ENCODE measurements at places on chromosomes 11 and 22. TPM values are rescaled to one million over a fixed set of nuclear protein-coding genes. Genes with fewer than 3 reads are reported as not detected.

PLA2G3 gene
- polyA plus RNA-seq = 0.21 TPM

ACTN3 gene
- polyA plus RNA-seq = 0.46 TPM

CAPN1 gene
- 84.3 TPM for polyA plus RNA-seq

KIRREL3 gene
- polyA plus RNA-seq = 2.3 TPM

EP300 gene
- 54.5 TPM for polyA plus RNA-seq

NPAT gene
- polyA plus RNA-seq = 21.5 TPM

TRIM51 gene
- polyA plus RNA-seq = not detected

NXPE2 gene
- polyA plus RNA-seq = 0.42 TPM

All from right renal pelvis (tissue), 4 donors.